ENCODE measurements at places on chromosomes 13 and 19.

GRCh38 chr13:88026241-88026640, 355.1 kb downstream of the SLITRK5 start:
- no peak for DNase-seq

DNA sequence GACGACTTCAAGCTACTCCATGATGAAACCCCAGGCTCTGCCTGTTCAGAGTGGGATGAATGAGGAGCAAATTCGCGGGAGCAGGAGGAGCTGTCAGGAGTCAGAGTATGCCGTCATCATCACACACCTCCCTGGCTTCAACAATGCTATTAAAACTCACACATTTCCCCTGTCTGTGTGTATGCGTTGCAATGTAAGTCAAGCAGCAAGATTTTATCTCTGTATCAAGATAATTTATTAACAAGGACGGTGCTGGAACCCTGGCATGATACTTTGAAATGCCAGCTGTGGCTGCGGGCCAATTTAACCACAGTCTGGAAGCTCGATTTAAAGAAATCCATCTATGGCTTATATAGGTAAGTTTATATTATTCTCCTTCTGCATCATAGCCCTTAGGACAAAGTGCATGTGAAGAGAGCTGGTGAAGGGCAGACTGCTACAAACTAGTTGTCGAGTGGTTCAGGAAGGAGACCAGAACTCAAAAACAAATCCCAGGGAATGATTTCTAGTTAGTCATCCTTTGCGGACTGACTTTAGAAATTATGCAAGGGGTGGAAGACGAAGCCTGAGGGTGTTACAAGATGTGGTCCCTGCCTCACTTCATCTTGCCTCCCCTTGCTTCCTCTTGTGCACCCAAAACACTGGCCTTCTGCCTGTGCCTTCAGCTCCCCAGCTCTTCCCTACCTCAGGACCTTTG, 486.5 kb downstream of the COG6 start:
- no peak for DNase-seq

GRCh38 chr13:95420501-95420900, 119.2 kb upstream of the ABCC4 start:
- DNase-seq, result no peak

GRCh38 chr13:43316946-43317353, 293.6 kb downstream of the DNAJC15 start:
- no peak for DNase-seq

DNA sequence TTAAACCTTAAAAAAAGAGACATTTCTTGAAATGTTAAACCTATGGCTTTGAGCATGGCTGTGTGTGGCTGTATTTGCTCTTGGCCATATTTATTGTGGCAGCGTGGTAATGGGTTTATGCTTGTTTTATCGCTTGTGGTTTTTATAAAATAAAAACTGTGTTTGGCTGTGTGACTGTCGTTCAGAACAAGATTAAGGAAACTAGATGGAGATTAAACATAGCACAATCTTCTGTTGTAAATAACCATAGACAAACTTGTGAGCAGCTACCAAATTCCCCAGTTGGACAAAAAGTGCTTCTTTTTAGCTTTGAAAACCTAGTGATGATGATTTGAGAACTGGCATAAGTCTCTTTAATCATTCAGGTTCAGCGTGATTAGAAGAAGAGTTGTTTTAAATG, 191.0 kb downstream of the GGACT start:
- DNase-seq, result no peak
